BJ (cell line): ENCODE measurements at places on chromosomes 12 and 14.

DNA sequence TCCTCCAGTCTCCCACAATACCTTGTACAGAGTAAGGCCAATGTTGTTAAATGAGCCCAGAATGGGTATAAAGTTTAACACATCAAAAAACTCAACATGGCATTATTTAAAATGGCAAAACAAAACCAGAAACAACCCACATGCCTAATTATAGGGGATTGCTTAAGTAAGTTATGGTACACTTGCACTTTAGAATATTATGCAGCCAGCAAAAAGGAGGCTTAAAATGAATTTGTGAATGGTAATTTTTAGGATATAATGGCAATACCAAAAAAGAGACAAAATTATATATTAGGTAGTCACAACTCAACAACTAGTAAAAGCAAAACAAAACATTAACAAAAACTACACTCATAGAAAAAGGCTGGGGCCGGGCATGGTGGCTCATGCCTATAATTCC is 39.7 kb downstream of the SYNE3 start:
- DNase-seq: no peak

- DNase-seq: peak; percentile 50
Measured at GRCh38 chr12:28869197-28869596, 279.9 kb upstream of the FAR2 start.

- peak; percentile 84 for DNase-seq
Measured at GRCh38 chr14:22766457-22767322, at the start of gene OXA1L. OXA1L (plus strand) TSS chr14:22766688; CDS start chr14:22766702, 14 bp downstream.

- DNase-seq: no peak
Measured at GRCh38 chr12:131375972-131376345, 334.9 kb upstream of the SFSWAP start.

- DNase-seq: no peak
Measured at GRCh38 chr12:21542403-21542802, 16.3 kb downstream of the SPX start.

- DNase-seq: no peak
Measured at GRCh38 chr12:29447285-29447975, 50.1 kb downstream of the OVCH1 start.

GRCh38 chr14:101017209-101017608 is 113.7 kb upstream of the RTL1 start:
- no peak for DNase-seq

DNA sequence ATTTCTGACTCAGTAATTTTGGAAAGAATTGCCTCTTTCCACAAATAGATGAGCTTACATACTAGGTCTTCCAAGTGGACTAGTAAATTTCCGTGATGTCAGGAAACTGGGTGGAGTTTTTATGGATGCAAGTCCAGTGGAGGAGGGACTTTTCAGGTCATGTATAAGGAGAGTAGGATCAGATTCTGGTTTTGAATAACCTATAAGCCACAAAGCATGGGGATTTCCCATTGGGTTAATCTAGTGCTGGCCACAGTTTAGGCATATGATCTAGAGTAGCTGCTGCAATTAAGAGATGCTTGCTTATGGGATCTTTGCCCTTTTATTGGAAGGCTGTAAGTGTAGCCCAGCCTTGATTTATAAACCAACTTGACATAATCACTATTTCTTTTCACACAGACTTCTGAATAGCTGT is 33.8 kb downstream of the STK38L start:
- DNase-seq: peak; percentile 58

DNA sequence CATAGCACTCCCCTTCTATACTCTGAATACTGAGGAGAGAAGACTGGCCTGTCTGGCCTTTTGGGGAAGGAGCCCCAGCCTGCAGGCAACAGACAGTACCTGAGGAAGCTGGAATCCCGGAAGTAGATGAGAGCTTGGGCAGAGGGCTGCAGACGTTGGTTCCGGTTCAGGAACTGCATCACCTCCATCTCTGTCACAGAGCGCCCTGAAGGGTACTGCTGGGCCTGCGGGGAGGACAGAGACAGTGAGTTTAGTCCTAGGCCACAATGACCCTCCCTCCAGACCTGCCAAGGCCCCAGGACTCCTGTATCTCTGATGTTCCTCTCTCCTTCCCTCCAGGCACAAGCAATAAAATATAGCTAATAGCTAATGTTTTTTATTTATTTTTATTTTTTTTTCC is 28.4 kb downstream of the TEP1 start:
- no peak for DNase-seq

DNA sequence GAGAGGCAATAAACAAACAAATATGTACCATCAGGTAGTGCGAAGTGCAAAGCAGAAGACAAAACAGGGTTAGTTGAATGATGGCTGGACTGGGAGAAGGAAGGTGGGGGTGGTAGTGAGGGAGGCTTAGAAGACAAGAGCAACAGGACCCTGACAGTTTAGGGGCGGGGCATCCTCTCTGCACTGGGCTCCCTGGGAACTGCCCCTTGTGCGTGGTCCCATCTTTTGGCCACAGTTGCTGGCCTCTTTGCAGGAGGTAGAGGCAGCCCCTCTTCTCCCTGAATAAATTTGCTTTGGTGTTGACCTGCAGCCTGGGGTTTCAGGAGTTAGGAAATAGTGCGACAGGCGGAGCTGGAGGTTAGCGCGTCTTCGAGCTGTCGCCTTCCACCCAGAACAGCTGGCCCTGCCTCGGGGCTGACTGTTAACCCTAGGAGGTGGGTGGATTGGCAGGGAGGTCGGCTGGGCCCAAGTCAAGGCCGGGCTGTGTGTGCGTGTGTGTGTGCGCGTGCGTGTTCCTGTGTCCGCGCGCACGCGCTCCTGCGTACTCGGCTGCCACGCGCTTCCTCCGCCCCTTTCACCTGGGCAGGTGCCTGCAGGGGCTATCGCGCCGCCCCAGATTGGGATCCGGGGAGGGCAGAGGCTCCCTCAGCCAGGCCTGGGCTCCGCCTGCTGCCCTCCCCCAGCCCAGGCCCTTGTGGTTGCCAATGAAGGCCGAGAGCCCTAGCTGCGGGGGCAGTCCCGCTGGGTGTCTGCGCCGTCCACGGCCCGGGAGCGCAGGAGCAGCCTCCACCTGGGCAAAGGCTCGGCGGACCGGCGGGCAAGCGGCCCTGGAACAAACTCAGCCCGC is 180.8 kb downstream of the ADCK1 start:
- DNase-seq: no peak

GRCh38 chr12:50799908-50800307 is 36.0 kb downstream of the ATF1 start:
- DNase-seq: no peak

DNA sequence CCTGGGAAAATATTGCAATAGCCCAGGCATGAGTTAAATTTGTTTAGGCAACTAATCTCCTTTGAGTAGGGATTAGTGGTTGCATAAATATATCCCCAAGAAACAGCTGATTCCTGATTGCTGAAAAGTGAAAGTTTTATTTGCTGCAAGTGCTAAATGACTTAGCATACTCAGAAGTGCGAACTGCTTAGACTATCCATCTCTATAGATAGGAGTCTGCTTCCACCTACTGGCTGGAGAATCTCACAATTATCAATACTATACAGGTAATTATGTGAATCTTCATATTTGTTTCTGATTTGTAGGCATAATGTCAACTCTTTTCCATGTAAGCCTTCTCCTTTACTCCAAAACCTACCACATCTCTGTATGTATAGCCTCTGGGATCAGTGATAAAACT is 12.0 kb upstream of the SLCO1B3 start:
- DNase-seq: no peak

GRCh38 chr14:79011920-79012204 is 841.7 kb downstream of the NRXN3 start:
- no peak for DNase-seq

DNA sequence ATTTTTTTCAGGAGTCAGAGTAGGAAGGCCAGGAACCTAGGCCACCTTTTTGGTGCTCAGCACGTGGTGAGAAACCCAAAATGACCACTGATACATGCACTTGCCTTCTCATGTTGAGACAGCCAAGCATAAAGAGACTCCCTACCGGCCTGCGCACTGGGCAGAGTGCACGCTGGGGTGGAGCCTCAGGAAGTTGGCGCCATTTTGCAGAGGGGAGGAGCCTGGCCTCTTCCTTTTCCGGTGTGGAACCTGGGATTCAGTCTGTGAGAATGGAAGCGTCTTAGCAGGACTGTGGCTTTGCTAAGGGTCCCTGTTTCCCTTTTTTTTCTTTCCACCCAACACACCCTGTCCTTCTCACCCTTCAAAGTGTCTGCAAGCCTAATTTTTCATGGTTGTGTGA is 62.9 kb upstream of the RTRAF start:
- no peak for DNase-seq

DNA sequence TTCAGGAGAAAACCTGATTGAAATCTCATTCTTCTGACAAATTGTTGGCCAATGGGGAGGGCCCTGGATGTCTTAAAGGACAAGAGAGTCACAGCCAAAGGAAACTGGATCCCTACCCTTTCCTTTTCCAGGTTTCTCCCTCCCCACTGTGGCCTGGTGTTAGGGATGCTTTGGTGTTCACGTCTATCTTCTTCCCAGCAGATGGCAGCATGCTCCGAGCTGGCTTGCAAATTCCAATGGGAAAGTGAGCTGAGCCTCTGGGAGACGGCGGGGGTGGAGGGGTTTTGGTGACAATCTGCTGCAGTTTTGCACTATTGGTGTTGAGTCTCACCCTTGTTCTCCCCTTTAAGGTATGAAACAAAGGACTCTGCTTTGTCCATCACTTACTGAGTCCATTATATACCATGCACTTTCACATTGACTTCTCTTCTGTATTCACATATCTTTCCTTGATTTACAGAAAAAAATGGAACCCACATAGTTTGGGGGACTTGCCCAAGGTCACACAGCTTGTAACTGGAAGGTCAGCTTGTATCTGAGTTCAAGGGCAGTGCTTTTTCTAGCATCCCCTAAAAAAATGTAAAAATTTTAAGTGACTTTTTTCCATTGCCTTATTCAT is 39.3 kb downstream of the CCDC177 start:
- DNase-seq: no peak

- no peak for DNase-seq
Measured at GRCh38 chr12:12612358-12612757, 682 bp downstream of the CREBL2 start.

- no peak for DNase-seq
Measured at GRCh38 chr14:97713023-97713422, 915.8 kb downstream of the VRK1 start.

GRCh38 chr12:53220694-53221202 is 11.3 kb downstream of the RARG start:
- peak; percentile 69 for DNase-seq

- DNase-seq: peak; percentile 9
Measured at GRCh38 chr12:39816671-39817185, 197.1 kb upstream of the ABCD2 start.

DNA sequence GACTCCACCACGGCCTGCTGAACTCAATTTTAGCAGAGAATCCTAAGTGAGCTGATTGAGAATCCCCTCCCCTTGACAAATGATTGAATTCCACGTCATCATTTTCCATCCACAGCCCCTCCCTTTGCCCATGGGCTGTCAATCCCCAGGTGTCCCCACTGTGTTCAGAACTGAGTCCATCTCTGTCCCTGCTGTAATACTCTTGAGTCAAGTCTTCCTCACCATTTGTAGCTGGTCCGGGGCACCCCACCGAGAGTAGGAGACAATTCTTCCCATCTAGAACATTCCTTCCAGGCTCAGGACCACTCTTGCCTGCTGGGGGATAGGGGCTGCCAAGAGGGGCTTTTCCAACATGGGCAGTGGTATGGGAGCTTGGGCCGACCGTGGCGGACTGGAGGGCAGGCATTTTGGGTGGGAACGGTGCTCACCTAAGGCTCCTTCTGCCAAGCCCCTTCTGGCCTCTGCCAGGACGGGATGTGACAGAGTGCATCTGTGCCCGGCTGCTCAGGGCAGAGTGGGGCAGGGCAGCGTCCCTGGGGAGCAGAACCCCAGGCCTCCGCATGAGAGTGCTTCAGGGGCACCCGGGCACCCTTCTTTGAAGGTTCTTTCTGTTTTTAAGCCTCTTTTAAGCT is 218.1 kb upstream of the RTL1 start:
- DNase-seq: no peak

DNA sequence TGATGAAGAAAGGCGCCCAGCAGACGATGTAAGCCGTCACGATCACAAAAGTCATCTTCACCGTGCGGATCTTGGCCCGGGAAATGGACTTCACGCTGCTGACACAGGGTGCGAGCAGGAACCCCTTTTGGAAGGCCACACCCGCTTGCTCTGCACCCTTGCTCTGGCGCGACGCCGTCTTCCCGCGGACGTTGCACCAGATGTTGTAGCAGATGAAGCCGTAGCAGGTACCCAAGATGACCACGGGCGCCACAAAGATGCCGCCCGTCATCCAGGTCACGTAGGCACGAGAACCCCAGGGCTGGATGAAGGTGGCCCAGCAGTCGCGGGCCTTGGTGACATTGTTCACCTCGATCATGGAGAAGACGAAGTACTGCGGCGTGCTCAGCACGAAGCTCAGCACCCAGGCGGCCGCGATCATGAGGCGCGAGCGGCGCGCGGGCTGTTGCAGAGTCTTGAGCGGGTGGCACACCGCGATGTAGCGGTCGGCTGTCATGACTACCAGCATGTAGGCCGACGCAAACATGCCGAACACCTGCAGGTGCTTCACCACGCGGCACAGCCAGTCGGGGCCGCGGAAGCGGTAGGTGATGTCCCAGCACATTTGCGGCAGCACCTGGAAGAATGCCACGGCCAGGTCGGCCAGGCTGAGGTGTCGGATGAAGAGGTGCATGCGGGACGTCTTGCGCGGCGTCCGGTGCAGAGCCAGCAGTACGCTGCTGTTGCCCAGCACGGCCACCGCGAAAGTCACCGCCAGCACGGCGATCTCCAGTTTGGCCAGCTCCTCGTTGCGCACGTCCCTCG is 890 bp downstream of the AVPR1A start:
- no peak for DNase-seq

DNA sequence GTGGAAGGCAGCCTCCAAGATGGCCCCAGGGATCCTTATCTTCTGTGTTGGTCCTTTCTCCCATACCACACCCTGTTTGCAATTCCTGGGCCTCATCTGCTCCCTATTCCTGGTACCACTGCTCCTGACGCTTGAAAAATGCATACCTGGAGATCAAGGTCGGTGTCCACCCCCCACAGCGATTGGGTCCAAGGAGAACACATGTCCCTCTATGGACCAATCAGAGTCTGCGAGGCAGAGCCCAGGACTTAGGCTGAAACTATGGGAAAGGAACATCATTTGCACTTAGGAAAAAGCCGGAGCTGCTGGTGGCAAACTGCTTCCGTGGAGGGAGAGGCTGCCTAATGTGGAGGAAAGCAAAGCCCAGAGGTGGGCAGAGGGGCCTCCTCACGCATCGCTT is 33.3 kb upstream of the ITPK1 start:
- DNase-seq: no peak

- DNase-seq: no peak
Measured at GRCh38 chr14:53514197-53514596, 361.1 kb upstream of the DDHD1 start.

GRCh38 chr14:71716041-71716772 is 216.0 kb upstream of the RGS6 start:
- no peak for DNase-seq

GRCh38 chr12:46127656-46128055 is 137.3 kb upstream of the SCAF11 start:
- no peak for DNase-seq
